ENCODE measurements at places on chromosomes 12 and 14.
A peak's percentile ranks its signal among the peaks of the same experiment; 100 is the strongest.

DNA sequence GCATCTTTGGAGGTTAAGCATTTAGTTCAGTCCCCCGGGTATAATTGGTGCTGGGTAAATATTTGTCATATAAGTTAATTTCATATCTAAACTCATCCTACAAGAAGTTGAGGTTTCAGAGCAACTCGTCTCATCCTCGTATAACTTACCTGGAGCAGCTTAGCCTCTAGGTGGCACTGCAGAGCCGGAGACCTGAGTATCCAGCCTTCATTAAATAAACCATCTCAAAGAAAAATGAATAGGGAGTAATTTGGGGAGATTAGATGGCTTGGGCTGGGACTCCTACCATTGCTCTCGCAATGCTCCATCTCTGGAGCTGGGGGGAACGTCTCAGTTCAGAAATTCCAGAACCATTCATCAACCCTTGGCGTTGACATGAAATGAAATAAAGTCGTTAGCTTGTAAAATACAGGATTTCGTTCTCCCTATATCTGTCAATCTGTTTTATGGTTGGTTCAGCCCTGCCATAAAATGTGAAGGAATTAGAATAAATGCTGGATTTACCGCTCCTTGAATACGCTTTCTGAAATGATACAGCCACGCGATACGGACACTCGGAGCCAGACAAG is 122.9 kb upstream of the TMEM132D start:
- DNase-seq, result peak; percentile 48

- DNase-seq, result no peak
Observed at GRCh38 chr12:76018111-76018510, 13.5 kb downstream of the PHLDA1 start.

- DNase-seq, result no peak
Observed at GRCh38 chr12:130799051-130799450, 40.0 kb downstream of the STX2 start.

GRCh38 chr14:74784634-74785033 is 21.5 kb downstream of the YLPM1 start:
- no peak for DNase-seq

DNA sequence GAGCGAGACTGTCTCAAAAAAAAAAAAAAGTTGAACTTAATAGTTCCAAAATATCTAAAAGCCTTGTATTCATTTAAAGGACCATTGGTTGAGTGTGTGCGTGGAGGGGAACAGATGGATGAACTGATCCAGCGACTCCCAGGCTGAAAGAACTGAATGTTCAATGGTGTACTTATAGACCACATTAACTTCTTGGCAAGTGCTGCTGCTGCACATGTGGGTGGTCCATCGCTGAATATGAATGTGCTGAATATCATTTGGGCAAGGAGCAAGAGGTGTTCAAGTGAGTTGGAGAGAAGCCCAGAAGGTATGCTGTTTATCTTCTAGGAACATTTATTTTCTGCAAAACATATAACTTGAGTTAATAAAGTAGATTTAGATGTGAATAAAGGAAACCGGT is 289.0 kb upstream of the RPL10L start:
- no peak for DNase-seq

GRCh38 chr12:101110866-101111265 is 99.2 kb downstream of the SLC5A8 start:
- no peak for DNase-seq

DNA sequence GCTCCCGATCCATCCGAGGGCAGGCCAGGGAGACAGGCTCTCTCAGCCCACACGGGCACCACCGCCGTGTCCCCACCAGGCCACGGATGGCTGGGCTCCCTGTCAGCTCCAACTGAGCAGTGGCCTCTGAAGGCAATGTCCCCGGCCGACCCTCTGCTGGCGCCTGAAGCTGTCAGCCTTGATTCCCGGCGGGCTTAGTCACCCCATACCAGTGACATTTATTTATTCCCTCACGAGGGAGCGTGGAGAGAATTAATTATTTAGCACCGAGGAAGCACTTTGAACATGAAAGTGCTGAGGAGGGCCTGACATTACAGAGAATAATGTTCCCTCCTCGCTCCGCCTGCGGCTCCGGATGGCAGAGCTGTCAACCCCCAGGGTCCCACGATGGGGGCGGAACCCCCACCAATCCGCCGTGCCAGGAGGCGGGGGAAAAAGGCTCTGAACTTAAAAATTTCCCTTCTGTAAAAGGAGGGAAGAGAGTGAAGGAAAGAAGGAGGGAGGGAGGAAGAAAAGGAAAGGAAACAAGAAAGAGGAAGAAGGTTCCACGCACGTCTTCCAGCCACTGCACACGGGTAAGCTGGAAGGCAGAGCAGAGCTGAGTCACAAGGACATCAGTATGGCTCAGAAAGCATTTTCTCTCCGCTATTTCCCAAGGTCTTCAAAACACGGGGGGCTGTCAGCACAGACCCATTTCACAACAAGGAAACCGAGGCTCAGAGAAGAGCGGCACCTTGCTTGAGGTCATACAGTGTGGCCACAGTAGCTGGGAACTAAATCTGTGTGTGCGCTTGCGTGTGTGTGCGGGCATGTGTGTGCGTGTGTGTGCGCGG is 108.7 kb upstream of the NCOR2 start:
- DNase-seq, result no peak

- DNase-seq, result peak; percentile 45
Observed at GRCh38 chr14:96584199-96584906, 82.2 kb downstream of the PAPOLA start.
